Left lobe of liver (tissue), 2 donors: ENCODE measurements at places on chromosomes 4 and X.
A peak's percentile ranks its signal among the peaks of the same experiment; 100 is the strongest.

DNA sequence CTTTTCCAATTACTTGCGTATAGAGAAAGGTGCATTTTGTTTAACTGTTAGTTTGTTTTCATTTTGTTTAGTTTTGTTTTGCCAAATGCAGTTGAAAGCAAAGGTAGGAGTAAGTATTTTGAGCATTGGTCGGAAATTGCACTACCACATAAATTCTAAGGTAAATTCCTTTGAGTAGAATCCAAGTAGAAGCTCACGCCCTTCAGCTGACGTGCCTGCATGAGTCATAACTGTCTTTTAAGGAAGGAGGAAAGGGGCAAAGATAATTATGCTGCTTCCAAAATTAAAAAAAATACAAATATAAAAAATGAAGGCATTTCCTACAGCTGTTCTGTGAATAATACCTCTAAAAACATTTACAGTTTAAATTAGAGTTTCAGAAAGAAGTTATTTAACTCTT is 110.2 kb upstream of the MYOZ2 start:
- DNase-seq: no peak

GRCh38 chr4:159376289-159376688 is 273.4 kb downstream of the RAPGEF2 start:
- no peak for DNase-seq

GRCh38 chr4:172709376-172709775 is 459.2 kb upstream of the GALNT7 start:
- no peak for DNase-seq

DNA sequence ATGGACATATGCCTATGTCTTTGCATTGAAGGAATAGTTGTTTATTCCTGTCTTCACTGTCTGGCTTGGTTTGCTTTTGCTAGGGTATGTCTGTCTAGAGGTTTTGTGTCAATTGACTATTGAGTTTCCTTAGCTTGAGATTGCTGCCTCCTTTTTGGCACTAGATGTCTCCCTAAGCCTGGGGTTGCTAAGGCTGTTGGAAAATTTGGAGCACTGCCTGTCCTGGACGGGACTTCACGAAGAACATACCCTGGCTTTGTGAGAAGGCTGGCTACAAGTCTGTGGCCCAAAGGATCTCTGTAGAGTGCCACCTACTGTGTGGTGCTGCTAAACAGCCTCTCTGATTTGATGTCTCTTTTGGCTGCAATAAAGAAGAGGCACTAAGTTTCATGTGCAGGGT is 183.8 kb upstream of the NUDT10 start:
- DNase-seq: no peak

DNA sequence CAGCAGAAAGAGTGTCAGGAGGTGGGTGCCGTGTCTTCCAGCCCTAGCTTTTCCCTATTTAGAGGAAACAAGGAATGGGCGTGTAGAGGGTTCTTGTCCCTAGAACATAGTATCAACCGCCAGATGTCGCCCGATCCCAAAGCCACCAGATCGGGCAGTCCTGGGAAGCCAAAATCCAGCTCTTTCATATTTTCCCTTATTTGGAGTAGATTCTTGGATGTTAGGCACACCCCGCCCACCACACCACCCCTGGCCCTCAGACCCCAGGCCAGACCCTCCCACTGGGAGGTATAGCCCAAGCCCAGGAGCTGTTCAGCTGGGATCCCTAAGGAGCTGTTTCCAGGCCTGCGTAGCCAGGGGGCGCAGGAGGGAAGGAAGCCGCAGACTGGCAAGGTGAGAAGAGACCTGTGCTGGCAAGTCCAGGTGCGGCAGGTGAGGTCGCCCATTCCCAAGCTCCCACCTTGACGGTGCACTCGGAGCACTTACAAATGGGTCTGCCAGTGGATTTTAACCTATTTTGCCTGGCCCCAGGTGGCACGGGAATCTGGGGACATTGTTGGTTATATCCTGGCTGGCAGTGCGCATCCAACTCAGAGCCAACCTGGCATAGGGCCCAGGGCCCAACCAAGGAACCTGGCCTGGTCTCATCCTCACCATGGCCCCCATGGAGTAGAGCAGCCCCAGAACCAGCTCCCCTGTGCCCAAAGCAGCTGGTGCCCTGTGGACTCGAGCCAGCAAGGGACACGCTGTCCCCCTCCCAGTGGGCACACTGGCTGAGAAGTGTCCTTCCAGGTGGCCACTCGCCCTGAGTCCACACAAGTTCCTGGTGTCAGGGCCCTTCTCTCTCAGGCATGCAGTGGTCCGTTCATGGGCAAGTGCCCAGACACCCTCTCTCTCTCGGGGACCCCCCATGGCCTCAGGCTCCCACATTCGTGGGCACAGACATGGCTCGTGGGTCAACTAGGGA is 811 bp downstream of the FLNA start:
- DNase-seq: peak; percentile 63

DNA sequence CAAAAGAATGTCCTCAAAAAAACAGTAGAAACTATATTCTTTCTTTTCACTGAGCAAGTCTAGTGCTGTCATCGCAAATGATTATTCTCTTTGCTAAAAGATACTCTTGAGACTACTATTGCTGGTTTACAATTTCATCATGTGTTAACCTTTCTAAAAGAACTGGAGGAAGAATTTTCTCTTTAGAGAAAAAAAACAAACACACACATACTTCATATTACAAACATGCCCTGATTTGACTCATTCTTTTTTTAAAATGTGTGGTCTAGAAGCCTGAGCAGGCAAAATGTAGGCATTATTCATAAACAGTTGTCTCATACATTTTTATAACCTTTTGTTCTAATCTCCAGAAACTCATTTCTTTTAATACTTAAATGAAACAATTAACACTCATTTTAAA is 60.6 kb upstream of the FAT4 start:
- no peak for DNase-seq

DNA sequence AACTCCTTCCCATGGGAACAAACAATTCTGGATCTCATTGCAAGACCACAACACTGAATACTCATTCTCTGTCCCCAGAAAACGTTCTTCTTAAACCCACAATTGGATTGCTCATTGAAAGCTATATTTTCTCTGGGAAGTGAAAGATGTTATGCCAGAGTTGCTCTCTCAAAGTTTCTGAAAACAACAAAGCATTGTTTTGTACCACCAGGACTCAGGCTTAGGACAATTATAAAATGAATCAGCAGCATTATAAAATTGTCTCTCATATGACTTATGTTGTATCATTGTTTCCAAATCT is 26.5 kb downstream of the TFDP3 start:
- DNase-seq: no peak

- DNase-seq: no peak
Observed at GRCh38 chr4:40173470-40173875, 23.4 kb upstream of the RHOH start.

- DNase-seq: no peak
Observed at GRCh38 chr4:107823870-107824349, 822 bp upstream of the SGMS2 start.

GRCh38 chrX:135625995-135626394 is 87.4 kb upstream of the CT45A1 start:
- DNase-seq: no peak

DNA sequence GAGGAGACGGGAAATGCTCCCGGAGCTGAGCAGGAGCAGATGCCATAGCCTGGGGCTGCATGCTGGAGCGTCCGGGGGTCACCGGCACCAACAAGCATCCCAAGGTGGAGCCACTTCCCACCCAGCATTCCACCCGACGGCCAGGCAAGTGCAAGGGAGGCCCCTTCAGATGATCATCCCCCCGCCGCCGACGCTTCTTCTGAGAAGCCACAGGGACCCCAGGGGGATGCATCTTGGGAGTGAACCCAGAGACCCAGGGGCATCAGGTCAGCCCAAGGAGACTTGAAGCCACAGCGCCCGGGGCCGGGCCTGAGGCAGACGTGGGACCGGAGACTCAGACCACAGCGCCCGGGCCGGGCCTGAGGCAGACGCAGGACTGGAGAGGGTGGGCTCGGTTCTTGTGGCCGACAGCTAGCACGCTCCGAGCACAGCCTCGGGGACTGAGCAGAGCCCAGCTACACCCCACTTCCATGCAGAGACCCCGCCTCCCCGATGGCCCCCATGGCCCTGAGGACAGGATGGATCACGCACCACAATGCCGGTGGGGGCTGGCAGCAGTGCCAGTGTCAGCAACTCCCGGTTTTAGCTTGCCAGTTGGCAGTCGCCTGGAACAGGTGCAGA is 33.0 kb upstream of the CPLX1 start:
- no peak for DNase-seq

DNA sequence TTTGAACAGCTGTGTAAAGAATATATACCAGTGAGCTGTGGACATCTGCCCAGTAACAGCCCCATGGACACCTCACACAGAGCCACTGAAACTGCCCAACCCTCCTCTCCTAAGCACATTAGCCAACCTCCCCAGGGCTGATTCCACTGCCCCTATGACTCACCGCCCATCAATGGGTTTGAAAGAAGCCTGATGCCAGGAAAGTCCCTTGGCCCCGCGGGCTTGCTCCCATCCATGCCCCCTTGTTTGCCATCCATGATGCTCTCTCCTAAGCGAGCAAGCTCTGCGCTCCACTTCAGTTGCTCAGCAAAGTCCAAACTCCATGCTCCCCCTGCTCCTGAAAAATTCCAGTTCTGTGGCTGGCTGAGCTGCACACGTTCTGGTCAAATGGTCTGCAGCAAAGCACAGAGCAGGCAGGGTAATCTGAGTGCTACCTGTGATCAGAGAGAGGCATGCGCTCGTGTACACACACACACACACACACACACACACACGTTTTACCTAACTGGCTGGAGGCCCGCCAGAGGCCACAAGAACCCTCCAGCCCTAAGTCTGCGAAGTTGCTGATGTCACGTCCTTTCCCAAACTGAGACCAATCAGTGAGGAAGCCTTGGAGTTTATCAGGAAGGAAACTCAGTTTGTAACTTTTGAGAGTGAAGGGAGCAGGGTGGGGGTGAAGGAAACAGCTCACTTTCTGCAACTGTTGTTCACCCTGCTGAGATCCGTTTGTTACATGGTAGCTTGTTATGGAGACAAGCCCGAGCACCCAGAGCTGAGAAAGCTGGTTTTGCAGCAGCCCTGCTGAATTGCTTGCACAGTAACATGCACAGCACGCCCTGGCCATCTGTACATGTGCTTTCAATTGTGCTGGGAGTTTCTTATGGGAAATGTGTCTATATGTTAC is at the start of gene ASB9:
Gene ASB9, minus strand, starts transcription at position 466 of the 904 bp plus-strand sequence. Its CDS starts 209 bp downstream, at position 257.
- DNase-seq: peak; percentile 81

DNA sequence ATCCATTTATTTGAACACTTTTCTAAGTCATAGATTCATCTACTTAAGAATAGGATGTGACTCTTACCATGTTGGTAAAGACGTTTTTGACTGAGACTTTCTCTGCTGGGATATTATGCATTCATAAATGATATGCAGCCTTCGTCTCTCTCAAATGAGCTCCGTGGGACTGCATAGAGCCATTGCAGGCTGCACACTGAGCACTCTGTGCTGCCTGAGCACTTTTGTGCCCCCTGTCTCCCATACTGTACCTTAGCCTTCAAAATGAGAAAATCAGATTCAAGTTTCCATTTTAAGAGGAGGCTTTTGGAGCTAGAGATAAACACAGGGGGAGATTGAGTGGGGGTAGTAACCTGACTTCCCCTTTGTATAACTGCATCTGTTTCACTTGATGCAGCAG is 433.6 kb downstream of the ZIC3 start:
- no peak for DNase-seq

DNA sequence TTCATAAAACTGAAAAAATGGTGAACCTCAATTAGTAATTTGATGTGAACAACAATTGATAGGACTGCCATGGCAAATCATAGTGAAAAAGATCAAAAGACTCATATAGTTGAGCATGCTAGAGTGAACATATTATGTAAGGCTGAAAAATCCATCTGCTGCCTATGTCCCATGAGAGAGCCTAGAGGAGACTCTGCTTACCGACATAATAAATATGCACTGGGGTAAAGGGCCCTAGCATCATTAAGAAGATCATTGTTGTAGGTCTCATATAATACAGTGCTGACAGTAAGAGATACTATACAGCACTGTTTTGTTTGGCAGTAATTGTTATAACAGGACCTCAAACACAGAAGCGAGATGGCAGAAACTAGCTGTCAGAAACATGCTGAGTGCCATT is 229.0 kb downstream of the PABPC4L start:
- DNase-seq: no peak

- no peak for DNase-seq
Observed at GRCh38 chr4:76246025-76246424, 5.5 kb upstream of the FAM47E start.

- DNase-seq: no peak
Observed at GRCh38 chr4:126264839-126265238, 950.1 kb downstream of the FAT4 start.

- DNase-seq: no peak
Observed at GRCh38 chr4:99149426-99150019, 5.4 kb upstream of the ADH4 start.

DNA sequence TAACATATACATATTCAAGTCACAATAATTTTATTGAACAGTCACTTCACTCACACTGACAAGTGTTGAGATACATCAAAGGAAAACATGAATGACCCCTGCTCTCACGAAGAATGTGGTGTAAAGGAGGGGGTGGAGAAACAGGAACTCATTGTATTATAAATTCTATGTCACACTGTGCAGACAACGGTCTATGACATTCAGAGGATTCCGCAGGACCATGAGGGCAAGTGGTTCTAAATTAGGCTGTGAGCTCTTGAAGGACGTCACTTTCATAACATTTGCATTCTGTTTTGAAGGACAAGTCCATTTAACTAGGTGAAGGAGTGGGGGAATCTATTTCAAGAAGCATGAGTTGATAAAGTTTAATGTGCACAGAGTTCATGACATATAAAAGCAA is 415.2 kb upstream of the HS3ST1 start:
- DNase-seq: no peak

GRCh38 chrX:119121341-119121740 is 6.3 kb downstream of the KIAA1210 start:
- no peak for DNase-seq

DNA sequence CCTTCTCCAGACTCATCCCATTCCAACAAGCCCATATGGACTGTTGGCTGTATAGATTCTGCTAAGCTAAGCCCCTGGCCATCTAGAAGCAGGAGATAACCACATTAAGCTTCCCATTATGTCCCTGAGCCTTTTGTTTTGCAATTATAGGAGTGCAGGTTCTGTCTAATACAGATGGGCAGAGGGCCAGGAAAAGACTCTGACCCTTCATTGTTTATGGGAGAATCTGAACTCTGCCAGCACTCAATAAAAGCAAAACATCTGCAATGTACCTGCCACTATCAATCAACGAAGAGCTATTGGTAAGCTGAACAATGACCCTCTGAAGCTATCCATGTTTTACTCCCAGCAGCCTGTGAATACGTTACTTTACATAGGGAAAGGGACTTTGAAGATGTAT is 207.3 kb upstream of the CLNK start:
- no peak for DNase-seq

GRCh38 chr4:51836549-51836948 is 6.4 kb upstream of the DCUN1D4 start:
- DNase-seq: no peak

GRCh38 chrX:1411326-1411725 is 19.4 kb upstream of the SLC25A6 start:
- DNase-seq: no peak

GRCh38 chr4:69524706-69525105 is 29.0 kb upstream of the UGT2B4 start:
- no peak for DNase-seq

GRCh38 chr4:142547974-142548373 is 298.1 kb downstream of the INPP4B start:
- DNase-seq: no peak

GRCh38 chr4:81049330-81049729 is 18.8 kb downstream of the BMP3 start:
- DNase-seq: no peak
